ENCODE measurements at places on chromosomes 11 and 22.

DNA sequence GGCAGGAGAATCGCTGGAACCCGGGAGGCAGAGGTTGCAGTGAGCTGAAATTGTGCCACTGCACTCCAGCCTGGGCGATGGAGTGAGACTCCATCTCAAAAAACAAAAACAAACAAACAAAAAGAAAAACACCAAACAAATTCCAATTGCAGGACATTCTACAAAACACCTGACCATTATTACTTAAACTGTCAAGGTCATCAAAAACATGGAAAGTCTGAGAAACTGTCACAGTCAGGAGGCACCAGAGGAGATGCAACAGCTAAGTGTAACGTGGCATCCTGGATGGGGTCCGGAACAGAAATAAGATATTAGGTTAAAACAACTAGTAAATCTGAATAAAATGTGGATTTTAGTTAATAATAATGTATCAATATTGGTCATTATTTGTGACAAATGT lies 914 bp upstream of the DNAJB13 start:
- no peak for DNase-seq

- no peak for DNase-seq
Measured at GRCh38 chr11:93268287-93269040, 62.1 kb upstream of the DEUP1 start.

- DNase-seq: no peak
Measured at GRCh38 chr22:46297151-46297812, 612 bp downstream of the GTSE1 start.

DNA sequence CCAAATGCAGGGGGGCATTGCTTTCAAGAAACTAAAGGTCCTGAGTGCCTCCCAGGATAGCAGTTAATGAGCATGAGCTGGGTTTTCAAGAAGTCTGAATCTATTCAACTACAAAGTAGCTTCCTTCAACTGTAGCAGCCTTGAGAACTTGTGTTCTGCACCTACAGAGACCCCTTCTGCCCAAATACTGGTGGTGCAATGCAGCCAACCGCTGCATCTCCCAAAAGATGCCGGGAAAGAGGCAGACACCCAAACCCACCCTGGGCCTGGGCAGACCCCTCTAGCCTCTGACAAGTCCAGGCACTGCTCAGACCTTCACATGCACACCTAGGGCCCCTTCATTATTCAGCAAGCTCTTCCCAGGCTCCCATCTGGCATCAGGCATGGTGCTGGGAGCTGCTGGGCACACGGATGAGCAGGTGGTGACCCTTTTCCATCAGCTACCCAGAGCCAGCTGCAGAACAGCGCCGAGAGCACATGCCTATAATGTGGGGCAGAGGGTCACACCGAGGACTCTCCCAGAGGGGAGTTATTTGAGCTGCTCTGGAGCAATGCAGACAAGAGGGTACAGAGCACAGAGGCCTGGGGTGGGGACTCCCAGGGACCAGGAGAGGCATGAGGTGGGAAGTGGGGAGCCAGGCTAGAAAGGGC lies 44.9 kb upstream of the ETS1 start:
- peak; percentile 82 for DNase-seq

DNA sequence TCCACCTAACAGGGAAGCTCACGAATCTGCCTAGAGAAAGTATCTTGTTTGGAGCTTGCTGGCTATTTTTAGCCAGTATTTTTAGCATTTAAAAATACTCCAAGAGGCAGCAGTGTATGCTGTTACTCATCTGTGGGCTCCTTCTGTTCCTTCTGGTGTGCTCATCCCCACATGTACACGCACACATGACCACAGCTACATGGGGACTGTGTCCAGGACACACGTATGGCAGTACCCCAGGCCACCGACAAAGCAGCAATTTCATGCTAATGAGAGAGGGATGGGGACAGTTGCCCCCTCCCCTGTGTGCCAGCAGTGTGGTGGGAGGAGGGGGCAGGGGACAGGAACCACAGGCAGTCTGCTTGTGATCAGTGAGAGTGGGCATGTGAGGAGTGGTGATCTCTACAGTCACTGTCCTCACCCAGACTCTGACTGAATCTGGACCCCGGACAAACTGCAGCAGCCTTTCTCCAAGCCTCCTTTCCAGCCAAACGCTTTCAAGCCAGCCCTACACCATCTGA lies 16.4 kb downstream of the USP2 start:
- no peak for DNase-seq

GRCh38 chr11:68914761-68915160 lies 11.1 kb downstream of the IGHMBP2 start:
- DNase-seq: no peak

- peak; percentile 28 for DNase-seq
Measured at GRCh38 chr11:134014511-134014910, 54.4 kb upstream of the JAM3 start.

DNA sequence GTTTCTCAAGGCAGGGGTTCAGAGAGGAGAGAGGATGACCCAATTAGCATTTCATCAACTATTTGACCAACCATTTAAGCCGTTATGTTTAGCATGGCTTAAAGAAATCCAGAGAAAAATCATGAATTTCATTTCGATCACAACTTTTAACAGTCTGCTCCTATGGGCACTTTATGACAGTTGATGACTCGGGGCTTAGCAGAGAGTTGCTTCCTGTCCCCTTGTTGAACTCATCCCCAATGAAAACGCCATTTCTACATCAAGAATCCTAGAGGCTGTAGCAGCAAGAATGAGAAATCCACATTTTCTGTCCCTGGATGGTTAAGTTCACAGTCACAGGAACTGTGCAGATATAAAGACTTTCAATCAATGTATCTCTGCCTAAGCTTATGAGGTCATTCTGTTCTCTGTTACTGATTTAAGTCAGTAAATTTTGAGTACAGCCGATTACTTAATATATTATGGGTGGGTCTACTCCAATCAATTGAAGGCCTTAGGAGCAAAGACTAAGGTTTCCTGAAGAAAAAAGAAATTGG lies 81.1 kb downstream of the BDNF start:
- peak; percentile 9 for DNase-seq

DNA sequence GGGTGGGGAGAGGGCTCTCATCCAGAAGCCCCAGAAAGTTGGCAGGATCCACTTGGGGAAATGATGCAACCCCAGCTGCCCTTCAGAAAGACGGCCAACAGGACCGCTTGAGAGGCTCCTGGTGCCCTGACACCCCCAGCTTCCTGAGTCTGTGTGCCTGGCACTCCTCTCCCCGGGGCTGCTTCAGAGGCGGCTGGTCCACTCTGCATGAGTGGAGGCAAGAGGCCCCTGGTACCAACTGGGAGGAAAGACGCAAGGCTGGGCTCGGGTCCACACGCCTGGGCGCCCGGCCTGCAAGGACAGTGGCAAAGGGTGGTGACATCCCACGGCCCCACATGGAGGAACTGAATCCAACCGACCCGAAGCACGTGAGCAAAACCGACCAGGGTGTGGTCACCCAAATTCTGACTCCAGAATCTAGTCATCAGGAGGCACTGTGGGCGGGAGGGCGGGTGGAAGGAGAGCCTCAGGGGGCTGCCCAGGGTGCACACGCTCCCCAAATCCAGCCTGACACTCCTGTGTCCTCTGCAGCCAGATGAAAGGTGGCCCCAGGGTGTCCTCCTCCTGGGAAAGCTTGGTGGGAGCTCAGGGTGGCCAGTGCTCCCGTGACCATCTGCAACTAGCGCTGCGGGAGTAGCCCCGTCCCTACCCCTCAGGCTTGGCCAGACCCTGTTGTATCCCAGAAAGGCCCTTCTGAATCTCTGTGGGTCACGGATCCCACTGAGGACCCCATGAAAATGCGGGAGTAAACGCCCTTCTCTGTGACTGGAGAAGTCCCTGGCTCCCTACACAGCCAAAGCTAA lies 3.7 kb downstream of the RNH1 start:
- DNase-seq: peak; percentile 56

- no peak for DNase-seq
Measured at GRCh38 chr11:63564056-63564774, 1.0 kb upstream of the PLAAT2 start.

DNA sequence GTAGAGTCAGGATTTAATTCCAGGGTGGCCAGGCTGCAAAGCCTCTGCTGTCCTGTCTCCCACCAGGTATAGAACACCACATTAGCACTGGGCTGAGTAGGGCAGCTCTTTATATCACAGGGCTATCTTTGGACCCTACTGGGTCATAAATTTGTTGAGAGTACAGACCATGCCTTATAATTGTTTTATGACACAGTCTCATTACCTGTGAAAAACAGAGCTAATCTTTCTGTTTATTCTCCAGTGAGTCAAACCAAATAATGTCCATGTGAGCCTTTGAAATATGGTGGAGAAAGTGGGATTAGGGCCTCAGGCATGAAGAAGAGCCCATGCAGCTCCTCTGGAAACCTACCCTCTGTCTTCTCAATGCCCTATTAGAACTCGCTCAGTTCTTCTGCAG lies 49.6 kb upstream of the KIRREL3 start:
- no peak for DNase-seq

DNA sequence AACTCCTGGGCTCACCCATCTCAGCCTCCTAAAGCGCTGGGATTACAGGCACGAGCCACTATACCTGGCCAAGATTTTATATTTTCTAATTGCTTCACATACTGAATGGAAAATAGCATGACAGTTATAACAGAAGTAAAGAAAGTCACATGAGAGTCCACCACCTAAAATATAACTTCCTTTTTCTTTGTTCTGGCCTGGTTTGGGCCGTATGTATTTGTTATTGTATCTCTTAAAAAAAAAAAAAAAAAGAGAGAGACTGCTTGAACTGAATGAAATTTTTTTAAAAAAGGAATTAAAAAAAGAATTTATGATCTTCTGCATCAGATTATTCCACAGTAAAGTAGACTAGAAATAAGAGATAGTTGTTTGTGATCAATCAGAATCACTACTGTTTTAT lies 86.0 kb upstream of the GRIK4 start:
- DNase-seq: no peak

- DNase-seq: no peak
Measured at GRCh38 chr22:49701380-49702067, 126.1 kb downstream of the BRD1 start.

DNA sequence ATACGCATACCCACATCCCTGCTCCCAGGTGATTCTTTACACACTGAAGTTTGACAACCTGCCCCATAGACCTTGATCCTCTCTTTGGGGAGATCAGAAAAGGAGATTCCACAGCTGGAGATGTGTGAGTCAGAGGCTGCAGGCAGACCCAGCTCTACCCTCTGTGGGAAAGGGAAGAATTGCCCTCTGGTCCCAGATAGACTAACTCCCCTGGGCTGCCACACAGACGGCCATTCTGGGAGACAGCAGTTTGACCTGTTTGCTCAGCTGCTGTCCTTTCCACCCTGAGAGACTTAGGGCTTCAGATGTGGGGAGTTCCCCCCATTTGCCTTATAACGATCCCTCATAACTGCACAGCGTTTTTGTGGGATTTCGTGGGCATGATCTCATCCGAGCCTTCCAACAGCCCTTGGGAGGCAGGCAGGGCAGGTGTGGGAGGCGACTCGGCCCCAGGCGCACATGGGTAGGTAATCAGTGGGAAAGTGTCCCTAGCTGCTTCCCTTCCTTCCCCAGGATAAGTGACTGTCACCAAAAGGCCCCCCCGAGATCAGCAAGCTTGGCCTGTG lies 14.1 kb downstream of the FAM83F start:
- DNase-seq: no peak

DNA sequence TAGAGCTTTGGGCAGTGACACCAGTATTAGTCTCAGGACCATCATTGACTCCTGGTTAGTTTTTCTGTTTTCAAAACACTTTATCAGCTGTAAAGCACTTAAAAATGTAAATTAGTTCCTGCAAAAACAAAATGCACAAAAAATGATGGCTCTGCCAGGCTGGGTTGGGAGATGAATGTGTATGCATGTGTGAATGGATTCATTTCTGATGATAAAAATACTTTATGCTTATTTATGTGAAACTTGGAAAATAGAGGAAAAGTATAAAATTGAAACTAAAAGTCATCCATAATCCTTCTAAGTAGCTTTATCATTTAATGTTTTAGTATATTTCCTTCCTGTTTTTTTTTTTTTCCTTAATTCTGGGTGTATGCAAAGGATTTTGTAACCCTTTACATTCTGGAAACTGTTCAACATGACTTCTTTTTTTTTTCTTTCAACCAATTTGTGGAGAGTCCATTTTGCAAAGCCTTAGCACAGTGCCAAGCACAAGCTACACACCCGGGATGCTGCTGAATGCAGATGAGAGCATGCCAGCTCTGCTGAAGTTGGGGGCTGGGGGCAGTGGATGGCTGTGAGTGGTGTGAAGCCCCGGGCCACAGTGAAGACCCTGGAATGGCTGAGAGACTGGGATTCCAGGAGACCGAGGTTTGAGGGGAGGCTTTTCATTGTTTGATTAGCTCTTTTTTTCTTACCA lies 37.6 kb downstream of the PTPRJ start:
- no peak for DNase-seq

GRCh38 chr11:64659417-64660144 lies 63.4 kb downstream of the NRXN2 start:
- peak; percentile 23 for DNase-seq

GRCh38 chr11:70159627-70160570 lies 43.2 kb upstream of the FADD start:
- peak; percentile 21 for DNase-seq

- no peak for DNase-seq
Measured at GRCh38 chr11:100061006-100061405, 626.1 kb upstream of the ARHGAP42 start.

GRCh38 chr22:24069721-24070120 lies 58.6 kb downstream of the CABIN1 start:
- no peak for DNase-seq
